LHCN-M2 (cell line): ENCODE measurements at places on chromosomes 1 and 21. TPM values are rescaled to one million over a fixed set of nuclear protein-coding genes. Genes with fewer than 3 reads are reported as not detected.
A peak's percentile ranks its signal among the peaks of the same experiment; 100 is the strongest.

Gene F13B
- total RNA-seq, result not detected in 2 replicates

Gene TMEM269
- total RNA-seq, result 0.06 TPM in 1 of 2 replicates, not detected in the other

Gene GPR25
- not detected in 2 replicates for total RNA-seq

Gene TNFRSF8
- 0.19 TPM in 1 of 2 replicates, not detected in the other for total RNA-seq

Gene ZBTB8B
- total RNA-seq, result not detected in 2 replicates

Gene KCNK1
- total RNA-seq, result not detected in 2 replicates

Gene BRDT
- not detected in 2 replicates for total RNA-seq

Gene CYP4X1
- total RNA-seq, result not detected in 2 replicates

Gene GLIS1
- total RNA-seq, result 3.7 and 4.6 TPM in 2 replicates

Gene RABIF
- 6.6 and 7.1 TPM in 2 replicates for total RNA-seq

- no peak for DNase-seq
These were observed 185.0 kb upstream of the KCNK2 start for GRCh38 chr1:214897581-214897980.

- no peak for DNase-seq
These were observed 72.0 kb upstream of the DUSP10 start for GRCh38 chr1:221813887-221814286.

DNA sequence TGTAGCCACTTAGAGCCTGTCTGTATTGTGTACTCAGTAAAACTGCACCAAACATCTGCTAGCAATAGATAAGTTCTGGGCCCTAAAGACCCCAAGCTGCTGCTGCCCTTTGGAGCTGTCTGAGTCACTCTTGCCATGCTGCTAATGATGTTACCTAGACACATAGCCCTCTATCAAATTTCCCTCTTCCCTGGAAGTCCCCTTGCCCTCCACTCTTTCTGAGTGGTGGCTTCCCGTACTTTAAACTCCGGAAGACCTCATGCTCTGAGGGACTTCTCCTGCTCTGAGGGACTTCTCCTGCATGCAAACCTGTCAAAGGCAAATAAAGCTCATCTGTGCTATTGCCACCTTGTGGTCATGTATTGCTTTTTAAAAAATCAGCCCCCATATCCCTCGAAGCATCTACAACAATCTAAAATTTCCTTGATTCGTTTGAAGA, 34.0 kb downstream of the FH start:
- DNase-seq, result peak; percentile 31

- DNase-seq, result no peak
These were observed 222.5 kb downstream of the RPS6KC1 start for GRCh38 chr1:213273546-213273945.

DNA sequence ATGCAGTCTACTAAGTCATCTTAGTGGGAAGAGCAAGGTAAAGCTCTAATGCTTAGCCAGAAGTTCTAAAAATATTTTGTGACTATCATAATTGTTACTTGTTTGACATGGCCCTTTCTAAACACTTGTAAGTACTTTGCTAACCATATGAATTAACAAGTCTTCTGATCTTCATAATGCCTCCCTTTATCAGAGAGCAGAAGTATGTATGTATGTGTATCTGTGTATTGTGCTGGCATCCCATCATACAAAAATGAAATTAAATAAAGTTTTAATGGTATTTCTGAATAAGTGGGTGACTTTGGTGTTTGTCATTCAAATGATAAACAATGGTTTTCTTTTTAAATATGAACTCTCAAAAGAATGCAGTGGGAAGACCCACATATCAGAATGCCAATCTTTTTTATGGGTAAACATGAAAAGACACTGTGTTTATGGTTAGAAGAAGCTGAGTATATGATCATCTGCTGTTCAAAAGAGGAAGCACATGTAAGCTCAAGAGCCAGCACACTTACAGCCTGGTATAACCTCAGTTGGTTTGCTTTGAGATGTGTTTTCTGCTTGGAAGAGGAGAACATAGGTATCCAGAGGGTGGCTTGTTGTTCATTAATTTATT, 159.6 kb downstream of the CLEC20A start:
- DNase-seq, result no peak

DNA sequence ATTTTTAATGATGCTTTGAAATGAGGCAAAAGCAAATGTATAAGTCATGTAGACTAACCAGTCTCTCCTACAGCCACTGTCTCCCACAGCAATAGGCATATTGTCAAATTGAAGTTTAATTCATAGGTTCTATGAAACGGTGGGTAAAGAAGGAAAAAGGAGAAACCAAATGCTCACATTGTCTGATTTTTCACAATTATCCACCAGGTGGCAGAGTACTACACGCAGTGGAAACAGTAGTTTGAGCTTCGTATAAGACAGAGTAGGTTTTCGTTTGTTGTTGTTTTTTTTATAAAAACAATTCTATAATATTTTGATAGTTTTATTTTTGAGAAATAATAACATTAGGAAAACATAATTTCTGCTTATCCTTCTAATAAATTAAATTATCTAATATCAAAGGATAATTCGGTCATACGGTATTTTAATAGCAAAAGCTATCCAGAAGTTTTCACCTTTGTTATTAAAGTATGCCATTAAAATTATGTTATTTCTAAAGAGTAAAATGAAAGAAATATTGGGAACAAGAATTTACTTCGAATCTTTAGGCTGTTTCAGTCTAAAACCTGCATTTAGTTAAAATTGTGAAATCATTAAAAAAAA, 39.1 kb downstream of the TYW3 start:
- DNase-seq, result peak; percentile 49

GRCh38 chr1:79694241-79694640, 687.7 kb upstream of the ADGRL4 start:
- no peak for DNase-seq

DNA sequence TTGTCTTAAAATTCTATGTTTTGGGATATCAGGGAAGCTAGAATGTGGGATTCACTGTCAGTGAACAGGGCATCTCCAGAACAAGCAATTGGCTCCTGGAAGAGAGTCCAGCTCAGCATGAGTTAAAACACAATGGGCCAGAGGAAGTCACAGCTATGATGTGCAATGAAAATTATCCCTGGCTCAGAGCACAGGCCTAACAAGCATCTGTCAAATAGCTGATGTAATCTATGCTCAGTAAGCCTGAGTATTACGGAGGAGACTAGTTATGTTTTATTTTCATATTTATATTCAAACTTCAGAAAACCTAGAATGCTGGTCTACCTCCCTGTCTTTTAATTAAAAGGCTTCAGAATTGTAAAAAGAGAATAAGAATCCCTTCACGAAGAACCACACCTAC, 41.6 kb downstream of the PARP1 start:
- peak; percentile 9 for DNase-seq

DNA sequence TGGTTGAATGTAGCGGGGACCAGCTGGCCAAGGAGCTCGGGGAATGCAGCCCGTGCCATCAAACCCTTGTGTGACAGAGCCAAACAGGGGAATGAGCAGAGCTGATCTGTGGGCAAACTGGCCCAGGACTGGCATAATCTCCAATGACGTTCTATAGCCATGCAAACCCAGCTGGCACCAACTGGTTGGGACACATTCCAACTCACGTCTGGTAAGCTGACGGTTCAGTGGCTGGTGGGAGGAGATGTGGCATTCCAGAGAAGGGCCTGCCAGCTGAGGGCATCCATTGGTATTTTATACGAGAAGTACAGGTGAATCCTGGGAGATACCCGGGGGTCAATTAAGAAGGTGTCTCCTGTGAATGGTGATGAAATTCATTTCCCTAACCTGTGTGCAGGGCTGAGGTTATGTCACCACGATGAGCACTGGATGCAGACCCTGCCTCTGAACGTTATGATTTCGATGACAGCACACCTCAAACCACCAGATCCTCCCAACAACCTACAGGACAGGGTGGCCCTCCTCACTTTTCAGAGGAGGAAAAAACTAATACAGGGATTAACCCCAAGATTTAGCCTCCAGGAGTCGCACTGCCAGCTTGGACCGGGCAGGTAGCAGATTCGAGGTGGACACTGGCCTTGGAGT, 39.0 kb upstream of the RUNX3 start:
- DNase-seq, result no peak

- DNase-seq, result no peak
These were observed 88.2 kb downstream of the KAZN start for GRCh38 chr1:14686701-14687100.

- peak; percentile 16 for DNase-seq
These were observed 27.6 kb downstream of the CD244 start for GRCh38 chr1:160834945-160835565.

DNA sequence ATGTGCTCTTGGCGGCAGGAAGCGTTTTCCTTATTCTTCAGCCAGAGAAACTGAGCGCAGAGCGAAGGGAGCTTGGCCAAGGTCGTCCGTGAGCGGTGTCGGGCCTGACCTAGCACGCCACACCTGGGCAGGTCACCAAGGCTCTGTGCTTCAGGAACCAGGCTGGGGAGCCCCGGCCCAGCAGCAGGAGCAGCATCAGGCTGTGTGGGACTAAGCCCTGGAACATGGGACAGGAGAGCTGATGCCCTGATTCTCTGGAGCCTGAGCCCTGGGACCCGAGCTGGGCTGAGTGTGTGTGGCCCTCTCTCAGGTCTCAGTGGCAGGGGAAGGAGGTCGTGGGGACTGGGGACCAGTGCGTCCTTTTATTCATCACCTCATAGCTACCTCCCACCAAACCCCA, 65.2 kb upstream of the ABCG1 start:
- DNase-seq, result no peak

- no peak for DNase-seq
These were observed 30.2 kb upstream of the KCNA2 start for GRCh38 chr1:110636149-110636935.

DNA sequence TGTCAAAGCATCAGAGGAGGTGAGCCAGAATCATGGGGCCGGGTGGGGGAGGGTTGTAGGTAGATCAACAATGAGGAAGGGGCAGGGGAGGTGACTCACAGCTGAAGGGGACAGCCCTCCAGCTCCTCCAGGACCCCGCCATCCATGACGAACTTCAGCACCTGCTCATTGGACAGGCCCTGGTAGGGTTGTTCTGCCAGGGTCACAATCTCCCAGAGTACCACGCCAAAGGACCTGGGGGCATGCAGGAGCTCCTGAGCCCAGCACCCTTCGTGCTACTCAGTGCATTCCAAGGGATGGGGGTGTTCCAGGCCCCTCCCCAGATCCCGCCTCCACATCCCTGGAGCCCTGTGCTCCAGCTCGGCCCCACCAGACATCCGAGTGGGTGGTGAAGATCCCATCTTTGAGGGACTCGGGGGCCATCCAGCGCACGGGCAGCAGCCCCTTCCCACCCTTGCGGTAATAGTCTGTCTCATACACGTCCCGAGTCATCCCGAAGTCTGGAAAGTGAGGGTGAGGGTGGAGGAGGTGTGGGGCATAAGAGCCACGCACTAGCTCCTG, 17.5 kb downstream of the INSRR start:
- no peak for DNase-seq

- DNase-seq, result peak; percentile 75
These were observed at the start of gene ADAMTSL4 for GRCh38 chr1:150548632-150549495. Gene ADAMTSL4, plus strand, starts transcription at chr1:150549408. Its CDS starts 2,881 bp downstream, at chr1:150552289.

GRCh38 chr1:40939320-40940059, 40.0 kb upstream of the CTPS1 start:
- DNase-seq, result peak; percentile 31

- no peak for DNase-seq
These were observed 11.2 kb upstream of the HMGB4 start for GRCh38 chr1:33852711-33853110.

DNA sequence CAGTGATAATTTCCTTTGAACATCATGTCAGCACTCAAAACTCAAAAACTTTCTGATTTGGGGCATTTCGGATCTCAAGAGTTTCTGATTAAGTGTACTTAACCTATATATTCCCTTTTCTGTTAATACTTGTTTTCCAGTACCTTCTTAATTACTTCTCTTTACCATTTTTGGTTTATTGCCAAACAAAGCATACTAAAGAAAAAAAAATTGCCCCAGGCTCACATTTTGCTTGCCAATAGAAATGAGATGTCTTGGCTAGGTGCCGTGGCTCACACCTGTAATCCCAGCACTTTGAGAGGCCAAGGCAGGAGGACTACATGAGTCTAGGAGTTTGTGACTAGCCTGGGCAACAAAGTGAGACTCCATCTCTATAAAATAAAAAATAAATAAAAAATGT, 4.8 kb downstream of the PSMD4 start:
- DNase-seq, result no peak

DNA sequence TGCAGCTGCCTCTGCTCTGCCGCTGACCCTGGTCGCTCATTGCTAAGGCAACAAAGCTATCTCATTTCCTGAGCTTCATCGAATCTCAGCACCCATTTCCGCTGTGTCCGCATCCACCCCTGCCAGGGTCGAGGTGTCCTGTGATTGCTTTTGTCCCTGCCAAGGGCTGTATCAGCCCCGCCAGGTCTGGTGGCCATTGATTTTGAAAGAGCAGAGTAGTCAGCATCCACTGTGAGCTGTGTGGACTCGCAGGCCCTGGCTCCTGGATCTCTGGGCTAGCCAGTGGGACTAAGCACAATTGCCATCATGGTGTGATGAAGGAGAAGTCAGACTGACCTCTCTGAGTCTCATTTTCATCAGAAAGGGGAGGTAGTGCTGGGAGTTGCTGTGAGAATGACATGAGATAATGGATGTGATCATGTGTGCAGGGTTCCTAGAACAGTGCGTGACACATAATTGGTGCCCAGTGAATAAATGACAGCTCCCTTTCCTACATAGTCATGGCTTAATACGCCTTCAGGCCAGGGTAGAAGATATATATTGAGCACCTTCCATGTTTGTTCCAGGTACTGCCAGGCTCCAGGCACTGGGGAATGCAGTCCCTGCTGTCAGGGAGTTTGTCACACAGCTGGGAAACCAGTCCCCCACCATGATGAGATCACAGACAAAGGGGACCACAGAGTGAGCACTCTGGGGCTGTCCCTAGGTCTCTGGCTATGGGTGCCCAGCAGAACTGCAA, 32.1 kb downstream of the NAV1 start:
- DNase-seq, result no peak

- no peak for DNase-seq
These were observed 15.6 kb downstream of the METTL18 start for GRCh38 chr1:169779150-169779549.

- DNase-seq, result peak; percentile 52
These were observed 33.4 kb downstream of the QSOX1 start for GRCh38 chr1:180188091-180188506.

GRCh38 chr1:184752656-184753055, 2.0 kb downstream of the EDEM3 start:
- DNase-seq, result no peak

- DNase-seq, result no peak
These were observed 12.6 kb upstream of the OR6N2 start for GRCh38 chr1:158793604-158794003.

DNA sequence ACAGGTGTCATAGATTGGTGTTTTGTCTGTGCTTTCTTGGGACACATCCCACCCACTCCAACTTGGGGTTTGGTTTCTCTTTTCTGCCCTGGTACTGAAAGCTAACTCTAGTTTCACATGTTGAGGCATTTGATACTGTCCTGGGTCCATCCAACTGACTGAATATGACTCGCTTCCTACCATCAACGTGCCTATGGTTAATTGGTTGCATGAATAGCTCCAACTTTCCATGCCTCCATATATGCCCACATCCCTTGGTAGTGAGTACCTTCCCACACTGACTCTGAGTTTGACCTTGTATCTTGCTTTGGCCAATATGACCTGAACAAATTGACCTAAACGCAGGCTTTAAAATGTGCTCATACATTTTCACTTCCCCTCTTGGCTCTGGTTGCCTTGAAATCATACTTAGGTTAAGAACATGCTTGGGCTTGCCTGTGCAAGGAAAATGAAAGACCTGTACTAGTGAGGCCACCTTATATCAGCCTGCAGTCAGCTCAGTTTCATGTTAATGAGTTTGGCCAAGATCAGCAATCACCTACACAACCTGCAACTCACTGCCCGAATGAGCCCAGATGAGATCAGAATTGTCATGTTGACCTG, 81.0 kb upstream of the KCNK2 start:
- DNase-seq, result no peak
